ENCODE measurements at places on chromosomes 7 and 10. TPM values are rescaled to one million over a fixed set of nuclear protein-coding genes. Genes with fewer than 3 reads are reported as not detected.

GRCh38 chr10:102537367-102537766, 33.6 kb downstream of the SUFU start:
- no peak for DNase-seq

- no peak for DNase-seq
Observed at GRCh38 chr10:97361537-97361901, 27.0 kb upstream of the FRAT2 start.

DNA sequence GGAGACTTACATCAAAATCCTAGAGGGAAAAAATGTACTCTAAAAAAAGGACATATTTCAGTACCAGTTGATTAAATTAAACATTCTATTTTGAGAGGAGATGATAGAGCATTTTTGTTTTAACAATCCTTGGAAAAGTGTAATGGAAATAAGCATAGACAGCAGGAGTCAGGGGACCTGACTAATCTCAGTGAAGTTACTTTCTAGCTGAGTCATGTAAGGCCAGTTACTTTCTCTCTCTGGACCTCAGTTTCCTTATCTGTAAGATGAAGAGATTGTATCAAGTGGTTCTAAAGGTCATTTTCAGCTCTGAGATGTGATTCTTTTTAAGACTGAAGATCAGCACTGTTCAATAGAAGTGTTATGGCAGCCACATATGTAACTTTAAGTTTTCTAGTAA, 44.1 kb downstream of the VTI1A start:
- DNase-seq, result no peak

- DNase-seq, result no peak
Observed at GRCh38 chr10:105697290-105697780, 1056.2 kb downstream of the SORCS3 start.

Gene DLG5
- 9.0 TPM for total RNA-seq

Gene RHOBTB1
- 12.4 TPM for total RNA-seq

Gene DMTF1
- total RNA-seq, result 25.9 TPM

Measured in RPMI7951 (cell line).